ENCODE measurements at places on chromosomes 1 and 21.

DNA sequence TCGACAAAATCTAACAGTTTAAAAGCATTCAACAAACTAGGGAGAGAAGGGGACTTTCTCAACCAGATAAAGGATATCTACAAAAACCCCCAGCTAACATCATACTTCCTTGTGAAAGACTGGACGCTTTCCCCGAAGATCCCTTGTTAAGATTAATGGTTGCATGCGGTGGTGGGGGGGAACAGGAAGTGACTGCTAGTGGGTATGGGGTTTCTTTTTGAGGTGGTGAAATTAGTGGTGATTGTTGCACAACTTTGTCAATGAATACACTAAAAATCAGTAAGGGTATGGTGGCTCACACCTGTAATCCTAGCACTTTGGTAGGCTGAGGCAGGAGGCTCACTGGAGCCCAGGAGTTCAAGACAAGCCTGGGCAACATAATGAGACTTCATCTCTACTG is 26.9 kb upstream of the EYA3 start:
- DNase-seq: no peak

GRCh38 chr1:45348966-45349677 is 8.9 kb upstream of the MUTYH start:
- peak; percentile 48 for DNase-seq

DNA sequence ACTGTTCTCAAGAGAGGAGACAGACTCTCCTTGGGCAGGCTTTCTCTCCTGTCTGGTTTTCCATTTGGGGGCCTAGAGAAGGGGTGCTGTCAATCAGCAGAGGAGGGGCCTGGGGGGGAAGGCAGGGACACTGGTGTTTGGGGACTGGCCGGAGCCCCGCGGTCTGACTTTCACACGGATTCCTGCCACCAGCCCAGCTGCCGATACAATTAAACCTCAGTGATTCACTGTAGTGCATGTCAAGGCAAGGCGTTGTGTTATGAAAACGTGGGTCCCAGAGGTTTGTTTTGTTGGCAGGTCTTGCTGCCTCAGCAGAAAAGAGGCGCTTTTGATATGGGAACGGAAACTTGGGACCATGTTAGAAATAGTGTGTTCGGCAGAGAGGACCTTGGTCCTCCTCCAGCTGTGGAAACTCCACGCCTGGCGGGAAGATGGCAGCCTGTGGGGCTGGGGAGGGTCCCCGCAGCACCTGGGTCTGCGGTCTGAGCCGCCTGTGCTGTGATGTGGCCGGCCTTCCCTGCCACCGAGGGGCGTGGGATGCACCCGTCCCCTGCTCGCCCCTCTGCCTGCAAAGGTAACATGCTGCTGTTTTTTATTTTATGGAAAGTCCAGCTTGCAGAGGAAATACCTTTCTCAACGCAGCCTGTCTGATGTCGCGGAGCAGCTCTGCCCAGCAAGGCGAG is 47.6 kb downstream of the SPSB1 start:
- DNase-seq: no peak

DNA sequence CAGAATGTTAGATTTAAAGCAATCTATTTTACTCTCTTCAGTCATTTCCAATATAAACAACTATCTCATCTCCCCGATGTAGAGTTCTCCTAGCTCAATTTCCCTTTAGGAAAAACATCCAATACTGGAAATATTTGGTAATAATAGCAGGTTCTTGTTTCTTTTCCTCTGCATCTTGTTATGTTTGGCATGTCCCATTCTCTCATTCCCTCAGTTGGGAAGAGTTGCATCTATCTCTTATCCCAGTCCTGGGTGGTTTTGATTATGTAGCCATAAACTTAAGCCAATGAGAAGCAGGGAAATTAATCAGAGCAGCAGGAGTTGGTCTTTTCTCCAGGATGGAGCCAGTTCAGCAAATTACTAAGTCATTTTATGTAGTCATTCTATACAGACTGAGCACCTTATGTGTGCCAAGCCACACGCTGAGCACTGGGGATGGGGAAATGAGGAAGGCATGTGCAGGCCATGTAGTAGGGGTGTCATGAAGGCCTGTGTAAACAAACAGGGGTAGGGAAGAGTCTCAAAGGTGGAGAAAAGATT is 418.2 kb upstream of the NFIA start:
- DNase-seq: no peak

GRCh38 chr1:112396653-112397471 is 848 bp downstream of the CTTNBP2NL start:
- no peak for DNase-seq

GRCh38 chr1:119590393-119590792 is 57.7 kb downstream of the ZNF697 start:
- no peak for DNase-seq

DNA sequence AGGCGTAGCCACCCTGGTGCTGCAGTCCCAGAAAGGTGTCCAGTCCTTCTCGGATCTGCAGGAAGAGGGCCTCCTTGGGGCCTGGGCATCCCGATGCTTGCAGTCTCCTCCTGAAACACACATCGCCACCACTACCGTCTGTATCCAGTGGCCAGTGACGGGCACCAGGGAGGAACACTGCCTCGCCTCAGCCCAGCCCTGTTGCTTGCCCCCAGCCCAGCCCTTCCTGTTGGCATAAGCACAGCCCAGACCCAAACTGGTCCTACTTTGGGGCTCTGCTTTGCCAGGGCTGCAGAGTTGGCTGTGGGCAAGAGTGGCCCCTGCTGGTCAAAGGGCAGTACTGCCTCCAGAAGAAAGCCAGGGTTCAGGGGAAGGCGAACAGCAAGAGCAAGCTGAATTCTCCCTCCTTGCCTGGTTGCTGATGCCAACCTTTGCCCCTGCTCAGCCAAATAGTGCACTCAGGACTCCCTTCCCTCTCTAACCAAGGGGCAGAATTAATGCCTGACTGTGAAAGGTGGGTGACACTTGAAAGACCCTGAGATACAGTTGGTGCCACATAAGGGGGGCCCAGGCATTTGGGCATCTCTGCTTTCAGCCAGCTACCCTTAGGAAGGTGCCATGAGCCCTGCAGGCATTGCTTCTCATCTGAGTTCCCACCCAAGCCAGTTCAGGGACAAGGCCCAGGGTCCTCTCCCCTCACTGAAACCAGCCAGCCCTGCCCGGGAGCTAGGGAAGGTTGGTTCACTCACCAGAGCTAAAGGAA is 11.1 kb upstream of the ARHGEF2 start:
- DNase-seq: no peak

GRCh38 chr1:160069460-160070231 is at the start of gene KCNJ10:
TSS of gene KCNJ10 (minus strand) at chr1:160070160. CDS start at chr1:160042532, 27,628 bp downstream.
- DNase-seq: no peak

GRCh38 chr1:52876843-52877242 is 34.3 kb downstream of the ZYG11A start:
- no peak for DNase-seq

- no peak for DNase-seq
These were observed 321.3 kb downstream of the SIPA1L2 start for GRCh38 chr1:232308616-232309015.

DNA sequence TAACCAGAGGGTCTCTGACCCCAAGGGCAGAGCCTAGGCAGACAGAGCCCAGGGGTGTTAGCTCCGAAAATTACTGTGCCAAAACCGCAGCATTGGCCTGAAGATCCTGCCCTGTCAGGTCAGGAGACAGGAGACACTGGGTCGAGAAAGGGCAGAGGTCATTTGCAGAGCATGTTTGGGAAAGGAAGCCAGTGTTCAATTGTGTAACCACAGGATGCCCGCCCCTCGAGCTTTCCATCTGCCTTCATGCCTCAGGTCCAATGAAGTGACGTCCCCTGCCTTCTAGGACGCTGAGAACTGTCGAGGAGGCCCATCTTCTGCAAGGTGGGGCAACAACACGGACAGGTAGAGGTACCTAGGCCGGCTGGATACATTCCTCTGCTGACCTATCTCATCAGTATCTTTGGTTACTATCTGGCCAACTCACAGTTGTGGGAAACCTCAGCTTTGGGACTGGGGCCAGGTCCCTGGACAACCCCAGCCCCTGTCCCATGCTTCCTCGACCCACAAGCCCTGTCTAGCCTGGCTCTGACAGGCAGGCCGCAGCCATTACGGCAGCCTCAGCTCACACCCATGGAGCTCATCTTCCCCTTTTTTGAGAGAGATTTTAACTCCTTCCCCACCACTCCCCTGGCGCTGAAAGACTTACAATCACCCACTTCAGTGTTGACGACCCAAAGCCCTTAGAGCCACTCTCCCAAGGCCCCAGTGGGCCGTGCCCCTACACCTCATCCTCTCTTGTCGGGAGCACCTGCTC is 1.3 kb downstream of the ARL8A start:
- DNase-seq: no peak

DNA sequence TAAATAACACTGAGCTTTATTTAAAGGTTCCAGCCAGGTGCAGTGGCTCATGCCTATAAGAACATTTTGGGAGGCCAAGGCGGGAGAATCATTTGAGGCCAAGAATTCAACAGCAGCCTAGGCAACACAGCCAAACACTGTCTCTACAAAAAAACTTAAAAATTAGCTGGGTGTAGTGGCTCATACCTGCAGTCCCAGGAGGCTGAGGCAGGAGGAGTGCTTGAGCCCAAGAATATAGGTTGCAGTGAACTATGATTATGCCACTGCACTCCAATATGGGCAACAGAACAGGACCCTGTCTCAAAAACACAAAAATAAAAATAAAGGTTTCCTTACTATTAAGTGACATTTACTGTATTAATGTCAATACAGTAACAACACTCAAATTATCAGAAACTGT is 2.1 kb downstream of the TAF12 start:
- DNase-seq: no peak

GRCh38 chr1:121517586-121518230 is 332.9 kb downstream of the SRGAP2C start:
- DNase-seq: no peak

GRCh38 chr1:110266834-110267233 is 56.7 kb downstream of the KCNC4 start:
- DNase-seq: no peak

- DNase-seq: no peak
These were observed 131.6 kb downstream of the DMRTB1 start for GRCh38 chr1:53590531-53591515.

- no peak for DNase-seq
These were observed 69.1 kb downstream of the TGFB2 start for GRCh38 chr1:218414060-218414728.

DNA sequence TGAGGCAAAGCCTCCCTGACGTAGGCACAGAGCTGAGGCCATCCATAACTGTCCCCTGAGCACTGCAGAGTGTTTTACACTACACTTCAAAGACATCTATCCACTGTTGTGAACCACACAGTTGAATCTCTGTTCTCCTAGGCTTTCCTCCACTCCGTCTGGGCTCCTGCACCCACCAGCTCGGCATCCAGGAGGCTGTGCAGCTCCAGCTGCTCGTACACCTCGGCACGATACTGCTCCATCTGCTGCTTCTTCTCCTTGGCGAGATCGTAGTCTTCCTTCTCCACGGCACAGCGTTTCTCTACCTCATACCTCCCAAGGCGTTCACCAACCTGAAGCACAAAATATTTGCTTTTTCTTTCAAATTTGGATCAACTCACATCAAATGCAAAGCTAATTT is 18.2 kb downstream of the CEP104 start:
- DNase-seq: no peak

- no peak for DNase-seq
These were observed 2.8 kb downstream of the DYRK1A start for GRCh38 chr21:37369307-37369854.

DNA sequence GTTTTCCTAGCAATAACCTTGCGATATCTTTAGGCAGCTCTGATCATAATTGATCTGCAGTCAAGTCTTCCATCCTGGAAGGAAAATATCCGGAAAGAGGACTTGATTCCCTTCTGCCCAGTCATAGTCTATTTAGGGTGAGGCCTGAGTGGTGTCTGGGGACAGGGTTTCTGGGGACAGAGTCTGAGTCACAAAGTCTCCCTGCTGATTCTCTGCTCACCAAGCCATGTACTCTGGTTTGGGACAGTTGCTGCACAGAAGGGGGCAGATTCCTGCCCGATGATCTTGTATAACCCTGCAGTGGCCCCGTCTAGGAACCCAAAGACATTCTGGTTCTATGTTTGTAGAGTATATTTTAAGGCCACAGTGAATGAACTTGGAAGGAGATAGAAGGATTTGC is 178.8 kb downstream of the KCNJ6 start:
- no peak for DNase-seq

DNA sequence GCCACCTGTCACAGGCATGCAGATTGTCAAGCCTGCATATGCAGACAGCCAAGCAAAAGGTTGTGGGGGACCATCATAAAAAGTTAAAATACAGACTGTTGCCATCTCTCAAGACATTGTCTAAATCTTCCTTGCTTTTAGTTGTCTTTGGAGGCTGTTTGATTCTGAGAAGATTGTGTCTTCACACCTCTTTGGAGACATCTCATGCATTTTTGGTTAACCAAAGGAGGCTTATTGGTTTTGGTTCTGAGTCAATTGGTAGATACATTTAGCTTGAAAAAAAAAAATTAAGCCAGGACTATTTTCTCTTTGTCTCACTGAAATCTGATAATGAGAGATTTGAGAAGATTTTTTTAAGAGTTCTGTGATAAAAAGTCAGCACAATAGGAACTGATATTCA is 217.6 kb downstream of the LYPLAL1 start:
- no peak for DNase-seq

DNA sequence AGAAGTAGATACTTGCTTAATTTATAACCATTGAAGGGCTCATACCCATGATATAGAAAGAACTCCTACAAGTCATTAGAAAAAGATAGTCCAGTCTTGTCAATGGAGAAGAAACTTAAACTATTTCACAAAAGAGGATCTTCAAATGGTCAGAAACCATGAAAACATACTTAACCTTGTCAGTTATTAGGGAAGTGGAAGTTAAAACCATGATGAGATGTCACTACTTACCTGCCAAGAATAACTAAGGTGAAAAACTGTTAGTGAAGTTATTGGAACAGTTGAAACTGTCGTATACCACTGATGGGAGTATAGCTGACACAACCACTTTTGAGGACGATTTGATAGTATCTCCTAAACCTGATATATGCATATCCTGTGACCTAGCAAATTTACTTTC is 46.8 kb downstream of the OSBPL9 start:
- DNase-seq: no peak

- no peak for DNase-seq
These were observed 44.4 kb downstream of the PTPN14 start for GRCh38 chr1:214506972-214507431.

- peak; percentile 40 for DNase-seq
These were observed 58.5 kb downstream of the HSF2BP start for GRCh38 chr21:43600642-43601402.

- DNase-seq: no peak
These were observed 13.7 kb downstream of the DHRS3 start for GRCh38 chr1:12604114-12604874.

DNA sequence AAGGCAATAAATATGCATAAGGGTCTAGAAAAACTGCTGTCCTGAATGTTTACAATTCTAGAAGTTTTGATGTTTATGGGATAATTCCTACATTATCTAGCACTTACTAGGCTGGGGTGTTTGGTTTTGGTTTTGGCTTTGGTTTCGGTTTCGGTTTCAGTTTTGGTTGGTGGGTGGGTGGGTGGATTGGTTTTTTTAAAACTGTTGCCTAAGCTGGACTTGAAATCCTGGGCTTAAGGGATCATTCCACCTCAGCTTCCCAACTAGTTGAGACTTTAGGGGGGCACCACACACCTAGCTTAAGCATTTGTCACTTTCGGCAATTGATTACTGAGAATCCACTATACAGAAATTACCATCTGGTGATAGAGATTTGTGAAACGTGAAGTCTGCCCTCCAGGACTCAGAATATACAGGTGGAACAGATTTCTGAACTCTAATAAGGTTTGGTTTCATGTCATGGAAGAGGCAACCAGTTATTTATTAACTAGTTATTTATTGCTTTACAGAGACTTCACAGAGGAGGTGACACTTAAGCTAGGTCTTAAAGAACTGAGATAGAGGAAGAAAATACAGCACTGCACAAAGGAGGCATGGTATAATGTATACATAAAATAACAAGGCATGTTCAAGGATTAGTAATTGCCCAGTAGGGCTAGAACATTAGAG is 69.6 kb downstream of the PIK3R3 start:
- no peak for DNase-seq

Measured in T47D (cell line).